ENCODE measurements at places on chromosomes 3 and 15.

DNA sequence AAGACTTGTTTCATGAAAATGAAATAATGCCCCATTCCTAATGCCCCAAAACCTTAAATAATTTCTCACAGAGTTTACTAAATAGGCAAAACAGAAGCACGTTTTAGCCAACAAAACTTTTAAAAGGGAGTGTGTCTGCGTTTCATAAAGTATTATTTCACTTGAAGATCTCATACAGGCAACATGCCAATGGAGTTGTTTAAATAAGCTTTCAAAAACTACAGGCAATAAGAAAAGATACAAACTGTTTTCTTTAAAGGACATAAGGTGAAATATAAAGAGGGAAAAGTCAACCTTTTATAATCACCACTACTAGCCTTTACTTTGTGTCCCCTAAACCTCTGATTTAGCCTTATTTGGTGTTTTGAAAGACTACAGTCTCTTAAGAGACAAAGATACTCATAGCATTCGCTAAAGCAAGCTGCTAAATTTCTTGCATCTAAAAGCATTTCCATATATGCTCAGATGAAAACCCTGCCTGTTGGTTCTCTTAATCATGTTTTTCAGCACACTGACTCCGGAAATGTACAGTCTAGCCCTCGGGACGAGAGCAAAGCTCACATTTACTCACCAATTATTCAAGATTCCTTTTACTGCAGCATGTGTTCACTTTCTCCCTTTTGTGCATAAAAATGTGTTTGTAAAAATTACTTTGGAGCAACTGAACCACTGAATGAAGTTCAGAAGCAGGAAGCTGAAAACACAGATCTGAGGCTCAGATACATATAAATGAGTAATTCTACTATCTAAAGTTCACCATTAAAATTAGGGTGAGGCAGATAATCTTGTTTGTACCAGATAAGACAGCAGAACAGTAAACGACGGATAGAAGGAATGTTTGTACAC is 119.0 kb downstream of the GOLIM4 start:
- DNase-seq, result no peak

DNA sequence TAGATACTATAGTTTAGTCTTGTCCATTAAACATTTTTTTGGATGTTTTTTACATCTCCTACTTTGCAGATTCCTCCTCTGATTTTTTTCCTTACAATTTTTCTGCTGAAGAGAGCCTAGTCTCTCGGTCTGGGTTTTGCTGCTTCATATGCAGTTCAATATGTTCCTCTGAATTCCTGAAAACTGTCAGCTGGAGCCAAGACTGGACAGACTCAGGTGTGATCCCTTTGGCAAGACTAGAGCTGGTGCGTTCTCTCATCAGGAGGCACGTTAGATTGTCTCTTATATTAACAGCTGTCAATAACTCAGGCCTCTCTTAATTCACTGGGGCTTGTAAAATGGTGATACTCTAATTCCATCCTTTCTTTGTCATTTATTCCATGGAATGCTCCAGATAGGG is 13.4 kb upstream of the GHRL start:
- DNase-seq, result no peak

- DNase-seq, result no peak
These were observed 7.1 kb downstream of the THRB start for GRCh38 chr3:24487325-24488262.

DNA sequence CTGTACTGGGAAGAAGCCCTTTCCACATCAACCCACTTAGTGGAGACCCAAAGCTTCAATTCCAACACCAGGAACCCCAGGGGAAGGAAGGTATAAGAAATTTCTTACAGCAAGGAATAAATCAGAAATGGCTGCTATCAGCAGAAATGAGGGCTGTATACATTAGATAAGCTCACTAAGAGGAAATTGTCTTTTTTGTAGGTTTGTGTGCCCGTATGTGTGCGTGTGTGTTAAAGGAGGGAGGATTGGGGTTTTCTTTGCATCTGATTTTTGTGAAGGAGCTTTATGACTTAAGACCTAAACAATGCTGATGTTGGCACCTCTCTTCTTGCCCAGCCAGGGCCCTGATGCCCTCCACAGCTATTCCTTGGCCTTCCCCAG is 18.6 kb downstream of the ARRDC4 start:
- no peak for DNase-seq

GRCh38 chr3:24730173-24730572 is 235.5 kb upstream of the THRB start:
- no peak for DNase-seq

DNA sequence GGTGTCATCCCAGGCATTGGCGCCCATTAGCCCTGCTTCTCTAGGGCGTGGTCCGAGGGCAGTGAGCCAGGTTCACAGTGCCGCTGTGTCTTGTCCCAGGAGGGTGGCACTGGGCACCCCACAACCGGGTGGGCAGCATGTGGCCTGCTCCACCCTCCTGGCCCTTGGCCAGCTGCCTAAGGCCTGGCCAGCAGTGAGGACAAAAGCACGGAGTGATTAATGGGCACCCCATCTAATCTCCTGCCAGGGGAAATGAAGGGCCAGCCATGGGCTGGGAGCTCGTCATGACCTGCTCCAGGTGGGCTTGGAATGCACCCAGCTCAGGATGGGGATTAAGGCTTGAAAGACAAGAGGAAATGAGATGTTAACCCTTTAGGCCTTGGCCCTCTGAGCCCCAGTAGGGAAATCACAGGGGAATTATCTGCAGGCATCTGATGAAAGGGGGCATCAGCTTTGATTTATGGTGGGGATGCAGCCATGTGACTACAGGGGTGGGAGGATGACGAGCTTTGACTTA is 5.2 kb downstream of the THSD4 start:
- DNase-seq, result no peak

GRCh38 chr15:26358708-26359107 is 414.2 kb downstream of the GABRB3 start:
- no peak for DNase-seq

GRCh38 chr3:180048840-180049239 is 12.1 kb upstream of the PEX5L start:
- no peak for DNase-seq

- DNase-seq, result no peak
These were observed 39.2 kb downstream of the ATP2B2 start for GRCh38 chr3:10466186-10466585.

- DNase-seq, result no peak
These were observed 150.9 kb upstream of the MCTP2 start for GRCh38 chr15:94080416-94080815.

DNA sequence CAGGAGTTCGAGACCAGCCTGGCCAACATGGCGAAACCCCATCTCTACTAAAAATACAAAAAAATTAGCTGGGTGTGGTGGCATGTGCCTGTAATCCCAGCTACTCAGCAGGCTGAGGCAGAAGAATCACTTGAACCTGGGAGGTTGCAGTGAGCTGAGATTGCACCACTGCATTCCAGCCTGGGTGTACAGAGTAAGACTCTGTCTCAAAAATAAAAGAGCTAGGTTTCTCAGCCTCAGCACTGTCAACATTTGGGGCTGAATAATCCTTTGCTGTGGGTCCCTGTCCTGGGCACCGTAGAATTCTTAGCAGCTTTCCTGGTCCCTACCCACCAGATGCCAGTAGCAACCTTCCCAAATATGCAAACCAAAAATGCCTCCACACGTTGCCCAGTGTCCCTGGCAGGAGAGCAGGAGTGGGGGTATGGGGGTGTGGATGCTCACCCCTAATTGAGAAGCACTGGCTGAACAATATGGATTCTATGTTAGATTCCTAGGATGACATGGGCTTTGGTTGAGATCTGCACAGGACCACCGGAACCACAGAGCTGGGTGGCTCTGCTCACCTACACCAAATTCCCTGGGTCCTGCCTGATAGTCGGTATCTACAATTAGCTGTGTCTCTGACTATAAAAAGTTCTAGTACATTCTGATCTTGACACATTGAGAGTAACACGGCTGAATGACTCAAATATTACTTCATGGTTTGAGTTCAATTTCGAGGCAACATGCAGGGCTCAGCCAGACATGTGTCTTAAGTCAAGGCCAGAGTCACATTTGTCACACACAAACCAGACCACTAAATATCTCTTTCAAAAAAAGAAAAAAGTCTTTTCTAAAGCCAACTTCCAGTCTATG is 577.0 kb upstream of the MDFIC2 start:
- no peak for DNase-seq

DNA sequence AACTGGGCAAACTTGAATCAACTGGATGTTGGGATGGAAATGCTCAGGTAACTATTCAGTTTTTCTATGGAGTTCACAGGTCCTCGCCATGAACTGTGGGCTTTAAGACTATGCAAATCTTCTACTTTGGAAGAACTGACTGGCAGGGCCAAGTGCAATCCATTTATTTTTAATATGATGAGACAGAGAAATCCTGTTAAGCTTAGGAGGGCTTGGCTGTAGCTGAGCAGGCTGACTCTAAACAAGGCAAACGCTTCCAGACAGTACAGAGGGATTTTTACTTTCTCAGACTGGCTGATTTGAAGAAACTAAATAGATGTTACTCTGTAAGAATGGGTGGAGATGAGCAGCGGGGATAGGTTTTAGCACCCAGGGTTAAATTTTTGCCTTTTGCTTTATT is 194.2 kb upstream of the ICE2 start:
- DNase-seq, result no peak

- DNase-seq, result no peak
These were observed 4.8 kb upstream of the PRSS50 start for GRCh38 chr3:46722443-46722842.

All from activated T-cell treated with anti-CD3 and anti-CD28 coated beads, Interleukin-2, amount 50 U/mL, for 24 hours (primary cell).